Melanocyte of skin (primary cell): ENCODE measurements at places on chromosomes 5 and 9. TPM values are rescaled to one million over a fixed set of nuclear protein-coding genes. Genes with fewer than 3 reads are reported as not detected.

LRRC70 gene
- total RNA-seq = 0.34 and 1.5 TPM in 2 replicates

CDC25C gene
- total RNA-seq = 13.6 and 20.0 TPM in 2 replicates

TMEM252 gene
- not detected in 2 replicates for total RNA-seq

PCYOX1L gene
- total RNA-seq = 9.6 and 15.3 TPM in 2 replicates

OR1L1 gene
- not detected in 2 replicates for total RNA-seq

TRAF1 gene
- 1.8 and 3.4 TPM in 2 replicates for total RNA-seq

GRM6 gene
- total RNA-seq = not detected in 2 replicates

ECPAS gene
- total RNA-seq = 70.3 and 85.1 TPM in 2 replicates

SLC25A46 gene
- 99.1 and 126 TPM in 2 replicates for total RNA-seq
